Osteoblast (primary cell): ENCODE measurements at places on chromosomes 11 and 22.

DNA sequence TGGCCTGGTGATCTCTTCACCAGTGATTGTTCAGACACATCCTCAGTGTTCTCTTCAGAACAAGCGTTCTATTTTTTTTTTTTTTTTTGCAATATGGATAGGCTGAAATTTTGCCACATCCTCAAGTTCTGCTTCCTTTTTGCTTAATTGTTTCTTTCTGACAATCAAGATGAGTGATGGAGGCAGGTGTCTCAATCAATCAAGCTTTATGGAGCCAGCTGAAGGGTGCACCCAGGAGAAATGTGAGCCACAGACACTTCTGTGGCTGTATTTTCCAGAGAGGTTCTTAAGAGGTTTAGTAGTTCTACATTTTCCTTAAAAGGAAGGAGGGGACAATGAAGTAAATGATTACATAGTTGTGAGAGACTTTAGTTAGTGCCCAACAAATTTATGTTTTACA, 43.9 kb upstream of the ASPHD2 start:
- no peak for DNase-seq

GRCh38 chr11:117502779-117503100, 175.1 kb downstream of the CEP164 start:
- DNase-seq, result no peak

DNA sequence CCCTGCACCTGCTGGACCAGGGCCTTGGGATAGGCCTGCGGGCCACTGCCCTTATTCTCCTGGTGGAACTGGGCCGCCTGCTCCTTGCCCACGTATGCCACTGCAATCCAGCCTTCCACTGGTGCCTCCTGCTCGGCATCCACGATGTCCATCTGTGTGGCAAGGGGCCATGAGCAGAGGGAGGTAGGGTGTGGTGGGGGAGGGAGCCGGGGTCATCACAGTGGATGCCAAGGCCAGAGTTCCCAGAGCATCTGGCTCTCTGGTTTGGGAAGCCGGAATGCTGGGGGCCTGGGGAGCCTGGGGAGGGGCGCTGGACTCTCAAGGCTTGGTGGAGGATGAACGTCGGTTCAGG, 627 bp downstream of the RNF215 start:
- no peak for DNase-seq

DNA sequence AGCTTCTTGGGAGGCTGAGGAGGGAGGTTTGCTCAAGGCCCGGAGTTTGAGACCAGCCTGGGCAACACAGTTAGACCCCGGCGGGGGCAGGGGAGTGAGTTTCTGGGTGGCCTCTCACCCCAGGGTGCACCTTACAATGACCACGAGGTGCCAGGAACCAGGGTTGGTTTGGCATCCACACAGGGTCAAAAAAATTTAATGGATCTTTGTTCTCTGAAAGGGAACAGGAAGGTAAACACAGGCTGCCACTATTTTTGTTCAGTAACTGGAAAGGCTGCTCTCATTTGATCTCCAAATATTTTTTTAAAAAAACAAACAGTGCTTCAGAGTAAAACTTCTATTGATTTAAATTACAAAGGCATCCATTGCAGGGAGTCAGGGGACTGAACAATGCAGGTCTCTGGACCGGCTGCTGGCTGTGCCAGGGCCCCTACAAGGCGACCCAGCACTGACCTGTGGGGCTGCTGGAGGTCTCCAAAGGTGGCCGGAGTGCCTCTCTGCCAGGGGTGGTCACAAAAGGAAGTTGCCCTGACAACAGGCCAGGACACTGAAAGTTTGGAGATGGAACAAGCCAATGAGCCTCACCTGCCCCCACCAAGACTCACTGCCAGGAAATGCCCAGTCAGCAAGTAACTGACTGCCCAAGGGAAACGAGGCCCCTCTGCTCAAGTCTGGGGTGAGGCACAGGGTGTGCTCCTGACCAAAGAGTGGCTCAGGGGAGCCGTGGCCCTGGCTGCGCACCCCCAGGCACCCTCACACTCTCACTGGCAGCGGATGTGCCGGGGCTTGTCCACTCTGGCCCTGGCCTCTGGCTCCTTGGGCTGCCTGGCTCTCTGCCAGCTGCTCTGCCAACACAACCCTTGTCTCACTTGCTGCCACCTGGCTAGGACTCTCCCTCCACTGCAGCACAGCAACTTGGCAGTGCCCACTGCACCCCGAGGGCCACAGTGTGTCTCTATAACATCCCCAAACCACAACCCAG, 51.8 kb downstream of the ARFGAP3 start:
- no peak for DNase-seq
